ENCODE measurements at places on chromosomes 7 and 10. TPM values are rescaled to one million over a fixed set of nuclear protein-coding genes. Genes with fewer than 3 reads are reported as not detected.

IGF2BP3 gene
- not detected for polyA plus RNA-seq

SH2B2 gene
- not detected for polyA plus RNA-seq

ACTL6B gene
- not detected for polyA plus RNA-seq

HOXA4 gene
- 1.2 TPM for polyA plus RNA-seq

HABP2 gene
- not detected for polyA plus RNA-seq

UTF1 gene
- polyA plus RNA-seq: not detected

HEPACAM2 gene
- polyA plus RNA-seq: 0.11 TPM

CCL26 gene
- polyA plus RNA-seq: not detected

GPER1 gene
- 0.14 TPM for polyA plus RNA-seq

DNA sequence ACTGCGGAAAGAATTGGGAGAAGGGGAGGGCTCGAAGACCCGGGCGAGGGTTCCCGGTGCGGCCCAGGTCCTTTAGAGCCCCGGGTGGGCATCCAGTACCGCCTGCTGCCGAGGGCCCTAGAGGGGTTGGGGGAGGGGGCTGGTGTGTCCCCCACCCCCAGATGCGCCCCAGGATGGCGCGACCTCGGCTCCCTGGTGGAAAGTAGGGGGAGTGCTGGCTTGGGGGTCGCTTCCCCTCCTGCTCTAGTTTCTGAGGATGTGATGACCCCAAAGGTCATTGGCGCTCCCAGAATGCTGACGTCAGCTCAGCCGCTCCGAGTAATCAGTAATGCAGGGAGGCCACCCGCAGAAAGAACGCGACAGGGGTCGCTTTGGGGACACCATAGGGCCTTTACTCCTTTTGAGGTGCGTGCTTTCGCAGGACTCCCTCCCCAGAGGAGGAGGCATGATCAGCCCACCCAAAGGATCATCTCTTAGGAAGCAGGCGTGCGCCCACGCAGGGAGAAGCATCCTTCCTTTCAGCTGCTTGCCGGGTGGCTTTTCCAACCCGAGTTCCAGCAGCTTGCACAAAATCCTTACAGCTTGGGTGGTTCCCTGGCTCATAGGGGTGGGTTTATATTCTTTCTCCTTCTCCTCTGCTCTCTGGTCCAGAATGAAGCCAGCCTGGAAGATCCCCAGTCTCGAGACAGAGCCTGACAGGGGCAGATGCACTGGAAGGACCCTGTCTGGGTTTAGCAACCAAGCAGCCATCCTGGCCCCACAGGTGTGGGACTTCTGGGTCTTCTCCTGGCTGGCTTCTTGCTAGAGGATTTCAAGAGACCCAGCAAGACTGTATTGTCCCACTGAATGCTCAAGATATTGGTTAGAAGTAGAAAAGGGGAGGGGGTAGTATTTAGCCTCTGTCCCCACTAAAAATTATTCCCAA, 1.3 kb upstream of the PRKAG2 start:
- DNase-seq: no peak

- DNase-seq: no peak
Measured at GRCh38 chr7:17005271-17005670, 123.5 kb upstream of the AGR3 start.

GRCh38 chr10:71359364-71360046, 37.2 kb upstream of the CDH23 start:
- no peak for DNase-seq

- no peak for DNase-seq
Measured at GRCh38 chr7:118559207-118559606, 334.7 kb downstream of the ANKRD7 start.

DNA sequence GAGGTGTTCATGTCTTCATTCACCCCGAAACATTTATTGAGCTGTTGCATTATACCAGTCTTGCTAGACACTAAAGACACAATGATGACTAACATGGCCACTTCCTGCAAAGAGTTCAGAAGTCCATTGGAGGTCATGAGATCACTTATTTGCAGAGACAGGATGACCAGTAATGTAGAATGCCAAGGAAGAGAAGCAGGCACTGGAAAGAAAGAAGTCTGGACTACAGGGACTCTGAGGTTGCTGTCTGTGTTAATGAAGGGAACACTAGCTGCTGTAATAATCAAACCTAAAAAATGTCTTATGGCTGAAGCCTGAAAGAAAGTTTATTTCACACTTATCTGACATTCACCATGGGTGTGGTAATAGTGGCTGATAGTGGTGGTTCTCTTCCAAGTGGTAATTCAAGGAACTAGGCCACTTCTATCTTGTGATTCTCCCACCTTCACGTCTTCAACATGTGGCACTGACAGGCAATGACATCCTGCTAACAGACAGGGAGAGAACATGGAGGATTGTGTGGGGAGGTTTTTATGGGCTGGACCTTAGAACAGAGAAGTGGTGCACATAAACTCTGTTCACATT, 89.2 kb upstream of the MKLN1 start:
- peak; percentile 65 for DNase-seq

DNA sequence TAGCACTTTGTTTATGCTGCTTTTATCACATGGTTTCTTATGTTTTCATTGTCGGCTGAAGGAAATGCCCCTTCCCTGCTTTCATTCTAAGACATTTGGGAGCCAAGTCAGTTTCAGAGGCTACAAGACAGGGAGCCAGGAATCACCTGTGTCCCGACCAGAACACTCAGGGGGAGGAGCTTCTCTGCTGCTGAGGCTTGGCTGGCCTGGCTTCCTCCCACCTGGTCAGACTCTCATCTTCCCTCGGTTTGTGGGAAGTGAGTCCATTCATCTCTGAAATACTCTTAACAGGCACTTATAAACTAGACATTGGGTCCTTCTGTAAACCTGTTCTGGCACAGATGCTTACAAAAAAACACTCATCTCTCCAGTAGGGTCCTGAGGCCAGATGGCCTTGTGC, 19.6 kb upstream of the GOLGA7B start:
- no peak for DNase-seq

DNA sequence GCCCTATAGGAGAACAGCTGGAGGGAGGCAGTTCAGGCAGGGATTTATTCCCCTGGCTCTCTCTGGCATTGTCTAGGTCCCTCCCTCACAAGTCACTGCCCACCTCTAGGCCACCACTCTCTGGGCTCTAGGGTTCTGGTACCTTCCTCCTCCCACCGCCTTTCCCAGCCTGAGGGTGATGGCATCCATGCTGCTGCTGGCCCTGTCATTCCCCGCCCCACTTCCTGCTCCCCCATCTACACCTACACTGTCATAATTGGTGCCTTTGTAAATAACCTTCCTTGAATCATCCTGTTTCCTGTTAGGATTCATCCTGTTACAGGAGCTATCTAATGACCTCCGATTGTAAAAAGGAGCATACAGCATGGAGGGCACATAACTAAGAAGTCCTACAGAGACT, 303.3 kb upstream of the COBL start:
- no peak for DNase-seq

- no peak for DNase-seq
Measured at GRCh38 chr7:40873248-40873647, 738.4 kb downstream of the SUGCT start.

DNA sequence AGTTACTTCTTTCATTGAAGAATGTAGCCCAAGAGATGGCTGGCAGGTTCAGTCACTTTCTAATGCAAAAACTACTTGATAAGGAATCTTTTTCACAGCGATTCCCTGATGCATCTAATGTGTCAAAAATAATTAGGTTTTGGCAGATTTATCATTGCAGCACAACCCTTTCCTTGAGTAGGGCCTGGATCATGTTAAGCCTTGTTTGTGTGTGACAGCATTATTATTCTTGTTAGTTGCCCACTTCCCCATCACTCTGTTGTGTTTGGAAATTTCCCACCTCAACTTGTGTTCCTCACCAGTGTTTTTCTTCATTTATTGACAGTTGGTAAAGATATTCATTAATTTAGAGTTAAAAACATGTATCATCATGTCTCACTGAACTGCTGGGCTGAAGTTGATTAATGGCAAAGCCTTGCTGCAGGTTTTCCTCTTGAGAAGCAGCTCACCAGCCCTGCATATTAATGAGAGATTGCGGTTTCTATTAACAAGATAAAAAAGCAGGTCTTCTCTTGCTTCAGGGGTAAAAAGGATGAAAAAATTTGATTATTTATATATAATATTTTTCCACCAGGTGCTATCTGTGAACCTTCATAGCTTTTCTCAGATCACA, 233.3 kb upstream of the MDFIC start:
- DNase-seq: no peak

DNA sequence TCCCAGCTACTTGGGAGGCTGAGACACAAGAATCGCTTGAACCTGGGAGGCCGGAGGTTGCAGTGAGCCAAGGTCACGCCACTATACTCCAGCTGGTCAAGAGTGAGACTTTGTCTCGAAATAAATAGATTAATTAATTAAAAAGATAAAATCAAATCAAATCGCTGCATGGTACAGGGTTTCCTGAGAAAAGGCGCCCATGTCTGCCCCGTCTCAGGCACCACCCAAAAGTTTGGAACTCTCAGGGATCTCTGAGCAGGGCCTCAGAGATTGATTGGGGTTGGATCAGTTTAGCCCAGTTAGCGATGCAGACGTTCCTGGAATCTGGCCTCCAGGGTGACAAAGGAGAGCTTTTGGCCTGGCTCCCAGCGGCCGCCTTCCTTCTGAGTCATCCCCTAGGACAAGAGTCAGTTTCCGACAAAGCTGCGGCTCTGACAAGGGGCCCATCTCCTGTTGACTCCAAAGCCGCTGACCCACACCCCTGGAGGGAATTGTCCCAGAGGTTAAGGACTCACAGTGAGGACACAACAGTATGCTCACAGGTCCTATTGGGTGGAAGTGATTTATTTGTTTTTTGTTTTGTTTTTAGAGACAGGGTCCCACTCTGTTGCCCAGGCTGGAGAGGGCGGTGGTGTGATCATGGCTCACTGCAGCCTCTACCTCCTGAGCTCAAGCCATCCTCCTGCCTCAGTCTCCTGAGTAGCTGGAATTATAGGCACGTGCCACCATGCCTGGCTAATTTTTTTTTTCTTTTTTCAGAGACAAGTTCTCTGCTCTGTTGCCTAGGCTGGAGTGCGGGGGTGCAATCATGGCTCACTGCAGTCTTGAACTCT, 6.8 kb downstream of the ORAI2 start:
- no peak for DNase-seq

DNA sequence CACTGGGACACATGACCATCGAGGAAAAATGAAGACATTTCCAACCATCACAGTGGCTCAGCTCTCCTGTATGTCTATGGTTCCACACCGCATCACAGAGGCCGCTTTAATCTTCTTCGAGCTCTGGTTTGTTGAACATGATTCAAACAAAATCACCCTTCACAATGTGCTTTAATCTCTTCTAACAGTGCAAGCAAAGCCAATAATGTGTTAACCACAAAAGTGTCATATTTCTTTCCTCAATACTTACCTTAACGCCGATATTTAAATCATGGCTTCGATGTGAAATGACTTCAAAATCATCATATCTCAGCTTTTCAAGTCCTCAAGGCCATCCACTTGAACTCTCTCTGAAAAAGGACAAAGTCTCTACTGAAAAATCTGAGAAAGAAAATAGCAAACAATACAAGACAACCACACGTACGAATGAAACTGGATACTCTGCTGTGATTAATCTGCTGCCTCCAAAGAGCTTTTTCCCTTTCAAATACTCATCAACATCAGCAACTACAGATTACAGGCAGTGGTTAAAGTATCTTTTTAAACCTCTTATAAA, 23.0 kb upstream of the SVIL start:
- DNase-seq: peak; percentile 64

DNA sequence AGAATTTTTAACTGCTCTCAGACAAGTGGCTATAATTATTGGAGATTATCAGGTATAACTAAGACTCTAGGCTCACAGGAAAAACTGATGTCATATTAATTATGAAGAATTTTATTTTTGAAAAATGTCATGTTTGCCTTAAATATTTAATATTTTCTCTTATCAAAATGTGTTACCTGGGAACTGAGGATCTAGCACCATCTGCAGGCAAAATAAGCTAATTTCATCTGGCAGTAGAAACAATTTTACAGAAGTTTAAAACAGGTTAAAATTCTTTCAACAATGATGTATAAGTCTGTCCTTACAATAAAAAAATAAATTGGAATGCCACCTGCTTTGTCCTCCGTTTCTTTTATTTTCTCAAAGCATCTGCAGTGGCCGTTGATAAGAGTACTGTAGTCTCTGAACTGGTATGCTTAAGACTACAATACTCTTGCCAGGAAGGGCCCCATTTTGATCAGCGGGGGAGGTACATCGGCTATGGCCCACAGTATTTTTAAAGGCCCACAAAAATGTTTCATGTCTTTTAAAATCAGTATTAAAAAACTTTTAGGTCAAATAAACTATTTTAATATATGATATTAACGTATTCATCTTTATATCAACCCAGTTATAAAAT, 81.3 kb downstream of the VWDE start:
- peak; percentile 28 for DNase-seq

DNA sequence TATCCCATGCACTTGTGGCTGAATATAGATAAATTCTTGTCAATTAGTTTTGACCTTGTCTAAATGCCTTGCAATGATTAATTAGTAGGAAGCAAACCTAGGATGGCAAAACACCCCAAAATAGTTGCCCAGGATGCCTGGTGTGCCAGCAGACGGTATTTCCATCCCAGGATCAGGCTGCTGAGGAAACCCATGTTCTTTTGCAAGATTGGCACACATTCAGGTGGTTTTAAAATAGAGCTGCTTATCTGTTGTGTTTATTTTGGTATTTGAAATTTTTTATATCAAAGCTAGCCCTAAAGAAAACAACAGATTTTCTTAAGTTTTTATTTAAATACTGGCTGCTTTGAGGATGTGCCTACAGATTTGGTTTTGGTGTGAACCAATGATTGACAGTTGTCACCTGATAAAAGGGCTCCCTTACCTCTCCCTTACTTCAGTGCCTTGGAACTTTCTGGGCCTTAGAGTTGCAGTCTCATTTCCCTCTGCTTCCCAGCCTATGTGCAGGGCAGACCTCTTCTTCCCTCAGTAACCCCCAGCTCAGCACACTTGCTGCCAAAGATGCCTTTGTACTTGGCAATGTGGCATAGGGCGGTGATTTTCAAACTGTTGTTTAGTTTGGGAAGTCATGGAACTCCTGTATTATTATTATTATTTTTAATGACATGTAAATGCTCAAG, 54.0 kb downstream of the CCNY start:
- DNase-seq: no peak

DNA sequence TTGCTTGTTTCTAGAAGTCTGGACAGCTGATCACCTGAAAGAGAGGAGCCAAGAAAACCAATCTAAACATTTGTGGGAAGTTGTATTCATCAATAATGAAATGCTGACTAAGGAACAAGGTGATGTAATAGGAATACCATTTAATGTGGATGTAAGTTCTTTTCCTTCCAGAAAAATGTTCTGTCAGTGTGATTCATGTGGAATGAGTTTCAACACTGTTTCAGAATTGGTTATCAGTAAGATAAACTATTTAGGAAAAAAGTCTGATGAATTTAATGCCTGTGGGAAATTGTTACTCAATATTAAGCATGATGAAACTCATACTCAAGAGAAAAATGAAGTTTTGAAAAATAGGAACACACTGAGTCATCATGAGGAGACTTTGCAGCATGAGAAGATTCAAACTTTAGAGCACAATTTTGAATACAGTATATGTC, 39.8 kb upstream of the ZNF37A start:
- no peak for DNase-seq

DNA sequence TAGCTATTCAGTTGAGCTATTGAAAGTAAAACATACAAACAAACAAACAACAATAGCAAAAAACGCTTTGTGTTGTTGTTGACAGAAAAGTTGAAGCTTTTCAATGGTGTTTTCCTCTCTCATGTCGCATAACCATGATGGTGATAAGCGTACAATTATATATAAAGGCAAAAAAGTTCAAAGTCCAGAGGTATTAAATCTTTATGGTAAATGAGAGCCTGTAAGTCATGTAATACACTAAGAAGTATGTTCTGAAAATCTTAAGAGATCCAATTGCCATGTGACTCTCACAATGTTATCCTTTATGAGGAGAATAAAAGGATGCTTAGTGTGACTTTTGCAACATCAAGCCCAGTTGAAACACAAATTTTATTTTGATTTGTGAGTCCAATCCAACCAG, 93.9 kb downstream of the PPP1R9A start:
- DNase-seq: no peak

All from immature natural killer cell (primary cell).